ENCODE measurements at places on chromosomes 7 and 10. TPM values are rescaled to one million over a fixed set of nuclear protein-coding genes. Genes with fewer than 3 reads are reported as not detected.

- no peak for DNase-seq
These were observed at the start of gene FAM180A for GRCh38 chr7:135748770-135749169. Gene FAM180A, minus strand, starts transcription at chr7:135748813. Its CDS starts 233 bp downstream, at chr7:135748580.

GRCh38 chr7:72577107-72577506, 165.0 kb upstream of the CALN1 start:
- DNase-seq = no peak

GRCh38 chr10:26743091-26743490, 45.6 kb downstream of the PDSS1 start:
- DNase-seq = peak; percentile 22

GRCh38 chr10:1829712-1830111, 92.4 kb upstream of the ADARB2 start:
- DNase-seq = no peak

- DNase-seq = no peak
These were observed 2.8 kb upstream of the GAL3ST4 start for GRCh38 chr7:100171087-100171681.

- DNase-seq = no peak
These were observed 67.4 kb downstream of the FOXP2 start for GRCh38 chr7:114481999-114482398.

GRCh38 chr7:132547821-132548220, 28.4 kb downstream of the PLXNA4 start:
- no peak for DNase-seq

DNA sequence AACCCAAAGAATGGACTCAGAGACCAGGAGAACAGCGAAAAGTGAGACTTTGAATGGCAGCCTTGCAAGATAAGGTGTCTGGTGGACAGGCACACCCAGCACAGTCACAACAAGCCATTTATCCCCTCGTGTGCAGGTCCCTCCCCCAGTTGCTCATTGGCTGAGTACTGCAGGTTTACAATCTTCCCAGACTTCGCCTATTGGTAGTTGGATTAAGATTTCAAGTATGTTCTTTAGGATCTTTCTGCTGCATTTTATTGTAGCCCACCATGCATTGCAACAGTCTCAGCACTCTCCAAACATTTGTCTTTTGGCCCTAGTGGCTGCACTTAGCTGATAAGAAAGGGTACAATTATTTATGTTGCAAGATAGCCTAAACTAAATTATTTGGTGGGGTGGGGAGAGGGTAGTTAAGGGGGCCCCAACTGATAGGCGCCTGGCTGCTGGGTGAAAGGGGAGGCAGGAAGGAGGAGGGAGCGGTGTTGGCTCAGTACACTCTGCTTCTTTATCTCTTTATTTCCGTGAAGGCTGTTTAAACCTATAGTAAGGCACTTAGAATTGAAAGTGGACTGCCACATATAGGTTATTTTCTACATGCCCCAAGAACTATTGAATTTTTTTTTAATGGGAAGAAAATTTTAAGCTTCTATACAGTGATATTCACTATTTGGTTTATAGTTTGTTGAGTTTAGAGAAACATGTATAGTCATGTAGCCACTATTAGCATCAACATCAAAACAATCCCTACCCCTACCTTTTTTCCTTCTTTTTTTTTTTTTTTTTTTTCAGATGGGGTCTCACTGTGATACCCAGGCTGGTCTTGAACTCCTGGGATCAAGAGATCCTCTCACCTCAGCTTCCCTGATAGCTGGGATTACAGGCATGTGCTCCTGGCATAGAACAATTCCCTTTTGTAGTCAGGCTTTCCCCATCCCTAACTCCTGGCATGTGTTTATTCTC, 54.2 kb downstream of the GUSB start:
- DNase-seq = no peak

- no peak for DNase-seq
These were observed 69.0 kb downstream of the SEPTIN7 start for GRCh38 chr7:35869810-35870209.

DNA sequence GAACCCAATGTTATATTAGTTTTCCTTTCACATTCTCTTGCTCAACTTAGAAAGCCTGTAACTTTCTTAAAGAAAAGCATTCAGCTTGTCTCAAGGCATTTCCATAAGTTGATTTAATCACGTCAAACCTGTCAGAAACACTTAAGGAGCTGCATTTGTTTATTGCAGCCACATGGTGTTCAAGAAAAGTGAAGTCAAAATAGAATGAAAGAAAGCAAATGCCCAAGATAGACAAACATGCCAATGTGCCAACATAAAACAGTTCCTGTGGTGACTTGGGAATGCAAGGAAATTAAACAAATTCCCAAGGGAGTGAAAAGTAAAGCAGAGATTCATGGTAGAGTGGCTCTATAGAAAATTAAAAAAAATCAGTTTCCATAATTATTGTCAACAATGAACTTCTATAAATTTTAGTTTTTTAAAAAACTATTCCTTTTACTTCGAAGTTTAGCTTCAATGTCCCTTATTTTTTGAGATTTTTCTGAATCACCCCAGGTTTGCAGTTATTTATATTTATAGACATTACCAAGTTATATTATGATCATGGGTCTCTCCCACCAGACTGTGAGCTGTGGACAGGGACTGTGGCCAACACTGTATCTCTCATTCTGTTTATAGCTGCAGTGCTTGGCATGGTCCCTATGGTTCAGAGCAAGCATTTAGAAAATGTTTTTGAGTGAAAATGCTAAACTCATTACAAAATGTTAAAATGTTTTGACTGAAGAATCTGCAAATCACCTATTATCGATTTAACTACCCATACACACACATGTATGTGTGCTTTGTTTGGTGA, 887.4 kb downstream of the REEP3 start:
- DNase-seq = no peak

DNA sequence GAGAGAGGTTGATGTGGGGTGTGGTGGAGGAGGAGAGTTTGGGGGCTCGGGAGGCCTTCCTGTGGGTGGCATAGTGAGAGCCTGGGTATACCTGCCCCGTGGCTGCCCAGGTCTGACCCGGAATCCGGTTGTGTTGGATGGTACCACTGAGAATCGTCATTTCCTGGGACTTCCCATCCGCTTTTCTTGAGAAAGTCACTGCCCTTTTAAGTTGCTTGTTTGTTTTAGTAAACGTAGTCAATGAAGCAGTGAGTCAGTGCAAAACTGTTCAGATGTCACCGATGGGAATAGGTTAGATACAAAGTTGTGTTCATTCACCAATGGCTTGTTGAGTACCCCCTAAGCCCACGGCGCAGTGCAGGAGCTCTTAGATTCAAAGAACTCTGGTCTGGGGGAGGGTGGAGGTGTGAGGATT, 285.8 kb downstream of the CAMK1D start:
- DNase-seq = peak; percentile 74

GRCh38 chr7:80249619-80250295, 115.1 kb downstream of the GNAI1 start:
- DNase-seq = no peak

The NCAPG2 gene
- 15.7 TPM for total RNA-seq

The TAS2R3 gene
- not detected for total RNA-seq

The CRPPA gene
- 2.0 TPM for total RNA-seq

Measured in Caki2 (cell line).